ENCODE measurements at places on chromosomes 11 and 22.

DNA sequence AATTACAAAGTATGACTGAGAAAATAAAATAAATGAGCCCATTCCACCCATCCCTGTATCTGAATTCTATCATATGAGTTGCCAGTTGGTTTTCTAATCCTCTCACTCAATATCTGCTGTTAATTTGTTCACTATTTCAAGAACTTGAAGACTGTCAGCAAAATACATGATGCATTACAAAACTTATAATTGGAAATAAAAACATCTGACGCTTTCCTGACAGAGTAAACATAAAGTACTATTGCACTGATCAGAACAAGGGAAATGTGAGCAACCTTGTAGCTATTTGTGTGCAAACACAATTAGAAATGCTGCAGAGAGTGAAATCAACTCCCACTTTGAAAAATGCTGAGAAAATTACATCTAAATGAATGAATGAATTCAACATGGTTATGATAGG is 97.1 kb downstream of the MPPED2 start:
- DNase-seq, result no peak

DNA sequence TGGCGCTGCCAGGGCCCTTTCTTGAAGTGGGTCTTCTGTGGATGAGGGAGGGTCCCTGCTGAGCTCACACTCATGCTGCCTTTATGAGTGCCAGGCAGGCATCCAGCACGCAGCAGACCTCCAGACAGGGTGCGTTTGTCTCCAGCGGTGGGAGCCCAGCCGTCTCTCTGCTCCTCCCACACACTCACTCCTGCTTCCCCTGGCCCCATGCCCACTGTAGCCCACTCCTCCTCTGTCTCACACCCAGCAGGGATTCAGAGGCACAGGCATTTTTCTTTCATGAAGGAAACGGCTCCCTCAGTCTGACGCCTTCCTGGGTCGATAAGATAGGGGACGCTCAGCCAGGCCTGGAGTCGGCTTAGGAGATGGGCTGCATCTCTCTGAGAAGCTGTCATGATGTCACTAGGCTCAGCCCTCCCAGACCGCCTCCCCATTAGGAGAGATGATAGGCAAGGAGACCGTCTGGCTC is 183.9 kb upstream of the NCAM1 start:
- no peak for DNase-seq

GRCh38 chr11:75394085-75394840 is 5.1 kb upstream of the RPS3 start:
- no peak for DNase-seq

- DNase-seq, result no peak
Measured at GRCh38 chr22:31604746-31605705, 57.0 kb downstream of the PISD start.

DNA sequence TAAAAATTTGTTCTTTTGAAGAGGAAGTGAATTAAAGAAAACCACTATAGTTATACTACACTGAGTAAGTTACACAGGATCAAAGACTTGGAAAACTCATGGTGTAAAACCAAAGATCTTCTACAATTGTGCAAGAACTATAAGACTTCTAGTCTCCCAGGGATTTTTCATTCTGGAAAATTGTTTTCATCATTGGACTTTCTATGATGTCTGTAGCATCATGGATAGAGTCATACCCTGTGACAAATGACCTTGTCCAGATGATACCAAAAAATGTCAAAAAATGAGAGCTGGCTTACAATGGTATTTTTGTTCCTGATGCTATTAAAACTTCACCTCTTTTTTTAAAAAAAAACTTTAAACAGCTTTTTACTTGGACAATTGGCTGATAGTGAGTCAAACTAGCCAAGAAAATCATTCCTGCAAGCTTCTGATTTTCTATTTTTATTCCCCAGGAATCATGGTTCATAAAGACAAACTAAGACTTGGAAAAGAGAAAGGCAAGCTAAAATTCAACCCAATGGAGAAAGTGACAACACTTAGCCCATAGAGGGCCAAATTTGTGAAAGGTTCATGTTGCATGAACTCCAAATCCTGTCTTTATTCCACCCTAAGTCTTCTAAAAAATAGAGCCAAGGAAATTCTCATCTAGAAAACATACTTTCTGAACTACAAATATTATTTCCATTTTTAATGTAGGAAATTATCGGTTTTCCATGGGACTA is 30.7 kb downstream of the ME3 start:
- no peak for DNase-seq

- DNase-seq, result peak; percentile 83
Measured at GRCh38 chr22:32649515-32650200, 151.8 kb upstream of the TIMP3 start.

GRCh38 chr11:95715777-95716241 is 73.8 kb downstream of the FAM76B start:
- DNase-seq, result peak; percentile 13

GRCh38 chr11:99773646-99774045 is 752.9 kb downstream of the CNTN5 start:
- no peak for DNase-seq

GRCh38 chr11:120186774-120187591 is 23.8 kb upstream of the OAF start:
- DNase-seq, result no peak

- no peak for DNase-seq
Measured at GRCh38 chr11:95358511-95359340, 127.7 kb upstream of the SESN3 start.

GRCh38 chr11:47980907-47981621 is 705 bp downstream of the PTPRJ start:
- DNase-seq, result no peak

- no peak for DNase-seq
Measured at GRCh38 chr11:64369440-64370421, 10.8 kb downstream of the RPS6KA4 start.
